ENCODE measurements at places on chromosomes 5 and 9. TPM values are rescaled to one million over a fixed set of nuclear protein-coding genes. Genes with fewer than 3 reads are reported as not detected.

The MLANA gene
- not detected for total RNA-seq

The S100Z gene
- total RNA-seq, result not detected

The GLRA1 gene
- total RNA-seq, result not detected

The IL5 gene
- total RNA-seq, result not detected

The SPINK13 gene
- not detected for total RNA-seq

The CENPH gene
- 30.3 TPM for total RNA-seq

The FAM163B gene
- not detected for total RNA-seq

The SPAAR gene
- total RNA-seq, result not detected

The CER1 gene
- not detected for total RNA-seq

The TRIM7 gene
- total RNA-seq, result 27.8 TPM
